ENCODE measurements at places on chromosomes 3 and 15.

- DNase-seq = no peak
These were observed 122.6 kb upstream of the EPHA3 start for GRCh38 chr3:88984832-88985231.

GRCh38 chr3:128933922-128934253, 54.5 kb downstream of the ACAD9 start:
- DNase-seq = peak; percentile 25

DNA sequence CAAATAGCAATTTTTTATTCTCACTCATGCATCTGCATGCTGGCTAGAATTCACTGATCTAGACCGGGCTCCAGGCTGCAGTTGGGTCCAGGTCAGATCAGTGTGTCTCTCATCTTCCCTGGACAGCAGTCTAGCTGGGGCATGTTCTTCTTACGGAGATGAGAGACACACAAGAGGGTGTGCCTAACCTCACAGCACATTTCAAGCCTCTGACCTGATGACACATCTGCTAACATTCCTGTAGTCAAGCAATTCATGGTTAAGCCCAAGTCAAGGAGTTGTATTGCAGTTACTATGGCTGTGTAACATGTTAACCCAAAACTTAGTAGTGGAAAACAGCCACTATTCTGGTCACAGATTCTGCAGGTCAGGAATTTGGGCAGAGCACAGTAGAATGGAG, 13.1 kb downstream of the BSN start:
- DNase-seq = no peak

GRCh38 chr3:31957106-31957505, 24.0 kb downstream of the OSBPL10 start:
- no peak for DNase-seq

DNA sequence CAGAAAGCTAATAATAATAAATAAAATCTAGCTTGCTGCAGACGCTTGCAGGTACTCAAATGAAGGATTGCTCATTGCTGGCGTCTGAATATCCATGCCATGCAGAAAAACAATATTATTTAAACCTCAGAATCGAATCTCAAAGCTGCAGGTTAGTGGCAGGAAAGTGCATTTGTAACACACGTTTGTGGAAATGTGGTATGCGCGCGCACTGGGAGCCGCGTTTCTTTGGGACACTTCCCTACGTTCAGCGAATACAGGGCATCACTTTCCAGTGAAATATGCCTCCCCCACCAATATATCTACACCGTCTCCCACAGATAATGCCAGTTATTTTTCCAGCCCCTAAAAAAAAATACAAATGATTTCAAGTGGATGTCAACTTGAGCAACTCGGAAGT, 37.1 kb downstream of the ZIC4 start:
- DNase-seq = no peak

DNA sequence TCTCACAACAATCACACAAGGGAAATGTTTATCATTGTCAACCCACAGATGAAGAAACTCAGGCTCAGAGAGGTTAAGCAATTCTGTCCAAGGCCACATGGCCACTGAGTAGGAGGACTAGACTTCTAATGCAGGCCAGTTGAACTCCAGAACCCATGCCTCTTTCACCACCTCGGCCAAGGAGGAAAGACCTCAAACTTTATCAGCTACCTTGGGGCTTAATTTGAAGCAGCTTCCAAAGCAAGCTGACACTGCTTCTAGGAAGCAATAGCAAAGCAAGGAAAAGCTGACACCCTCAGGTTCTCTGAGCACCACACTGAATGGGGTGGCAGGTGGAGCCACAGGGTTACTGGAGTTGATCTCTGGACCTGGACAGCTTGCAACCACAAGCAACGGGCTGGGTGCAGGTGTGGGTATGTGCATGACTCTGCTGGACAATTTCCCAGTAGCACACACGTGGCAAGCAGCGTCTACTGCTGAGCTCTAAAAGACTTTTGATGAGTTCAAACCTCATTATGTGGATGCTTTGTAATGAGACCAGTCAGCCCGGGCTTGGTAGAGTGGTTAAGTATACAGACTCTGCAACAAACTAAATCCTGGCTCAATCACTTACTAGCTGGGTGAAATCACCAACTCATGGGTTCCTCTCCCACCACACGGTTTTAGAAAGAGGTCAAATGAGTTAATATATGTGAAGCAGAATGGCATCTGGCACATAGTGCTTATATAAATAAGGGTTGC, 23.1 kb downstream of the CCNL1 start:
- DNase-seq = no peak

- DNase-seq = no peak
These were observed 40.5 kb upstream of the ARPP21 start for GRCh38 chr3:35598804-35599203.

DNA sequence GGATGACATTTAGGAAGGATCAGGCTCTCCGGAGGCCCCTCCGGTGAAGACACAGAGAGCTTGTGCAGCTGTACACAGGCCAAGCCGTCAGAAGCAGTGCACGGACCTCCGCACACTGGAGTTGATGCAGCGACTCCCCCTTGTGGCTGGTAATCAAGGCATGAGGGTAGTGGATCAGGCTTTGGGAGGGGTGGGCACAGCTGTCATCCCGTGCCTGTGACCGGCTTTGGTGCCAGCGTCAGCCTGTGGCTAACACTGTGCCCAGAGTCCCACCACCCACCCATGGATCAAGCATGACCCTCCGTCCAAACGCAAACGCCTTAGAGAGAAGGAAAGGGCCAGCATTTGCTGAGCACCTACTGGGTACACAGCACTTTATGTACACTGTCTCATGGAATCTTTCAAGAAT, 8.2 kb upstream of the GRIP2 start:
- no peak for DNase-seq

DNA sequence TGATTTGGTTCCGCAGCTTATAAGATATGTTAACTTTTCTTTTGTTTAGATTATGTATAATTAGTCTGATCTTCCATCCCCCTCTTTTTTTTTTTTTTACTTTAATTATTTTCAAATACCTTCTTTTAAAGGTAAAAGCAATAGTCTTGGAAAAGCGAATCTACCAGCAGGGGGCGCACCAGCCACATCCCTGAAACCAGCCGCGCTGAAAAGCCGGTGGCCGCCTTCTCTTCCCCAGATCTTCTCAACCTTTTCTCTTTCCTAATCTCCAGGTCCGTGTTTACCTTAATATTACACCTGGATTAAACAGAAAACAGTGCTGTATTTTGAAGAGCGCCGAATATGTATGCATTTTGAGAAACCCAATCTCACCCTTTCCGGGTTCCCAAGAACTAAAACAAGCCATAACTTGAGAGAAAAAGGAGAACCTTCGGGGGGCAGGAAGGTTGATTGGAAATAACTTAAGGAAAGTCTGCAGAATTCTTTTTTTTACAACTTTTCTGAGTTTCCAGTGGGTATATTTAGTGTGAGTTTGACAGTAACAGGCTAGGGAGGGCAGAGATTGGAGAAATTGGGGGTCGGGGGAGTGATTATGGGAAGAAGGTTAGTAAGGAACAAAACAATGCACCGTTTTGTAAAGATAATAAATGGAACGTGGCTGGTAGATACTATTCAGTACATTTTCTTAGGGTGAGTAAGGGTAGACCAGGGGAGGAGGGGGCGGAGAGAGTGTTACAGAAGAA, 2.0 kb upstream of the SOX2 start:
- peak; percentile 93 for DNase-seq

DNA sequence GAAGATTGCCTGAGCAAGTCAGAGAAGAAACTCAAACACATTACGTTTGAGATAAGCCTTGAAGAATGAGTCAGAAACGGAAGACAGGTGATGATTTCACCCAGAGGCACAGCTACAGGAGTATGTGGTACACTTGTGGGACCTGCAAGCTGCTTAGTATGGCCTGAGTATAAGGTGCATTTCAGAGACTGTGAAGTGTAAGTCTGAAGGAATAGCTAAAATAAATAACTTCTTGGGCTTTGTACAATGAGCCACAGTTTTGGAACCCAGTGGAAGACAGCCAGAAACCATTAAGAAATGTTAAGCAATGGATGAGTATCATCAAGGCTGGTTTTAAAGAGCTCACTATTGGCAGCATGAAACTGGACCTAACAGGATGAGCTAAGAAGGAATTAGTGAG, 826.2 kb downstream of the ROBO1 start:
- DNase-seq = no peak

- no peak for DNase-seq
These were observed 611.9 kb upstream of the CCDC54 start for GRCh38 chr3:106765342-106765741.

DNA sequence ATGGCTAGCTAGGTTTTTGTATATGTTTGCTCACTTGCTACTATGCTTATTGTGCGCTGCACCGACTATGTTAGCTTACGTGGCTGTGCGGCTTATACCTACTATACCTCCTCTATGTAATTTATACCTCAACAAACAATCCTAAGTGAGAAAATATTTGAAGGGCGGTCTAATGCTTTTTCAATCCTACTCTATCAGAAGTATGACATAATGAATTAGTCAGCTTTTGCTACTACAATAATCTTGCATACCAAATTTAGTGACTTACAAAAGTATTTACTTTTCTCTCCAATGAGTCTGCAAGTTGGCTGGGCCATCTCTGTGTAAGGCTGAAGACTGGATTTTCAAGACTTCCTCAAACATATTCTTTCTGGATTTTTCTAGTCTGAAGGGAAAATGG, 391.2 kb upstream of the NECTIN3 start:
- no peak for DNase-seq

DNA sequence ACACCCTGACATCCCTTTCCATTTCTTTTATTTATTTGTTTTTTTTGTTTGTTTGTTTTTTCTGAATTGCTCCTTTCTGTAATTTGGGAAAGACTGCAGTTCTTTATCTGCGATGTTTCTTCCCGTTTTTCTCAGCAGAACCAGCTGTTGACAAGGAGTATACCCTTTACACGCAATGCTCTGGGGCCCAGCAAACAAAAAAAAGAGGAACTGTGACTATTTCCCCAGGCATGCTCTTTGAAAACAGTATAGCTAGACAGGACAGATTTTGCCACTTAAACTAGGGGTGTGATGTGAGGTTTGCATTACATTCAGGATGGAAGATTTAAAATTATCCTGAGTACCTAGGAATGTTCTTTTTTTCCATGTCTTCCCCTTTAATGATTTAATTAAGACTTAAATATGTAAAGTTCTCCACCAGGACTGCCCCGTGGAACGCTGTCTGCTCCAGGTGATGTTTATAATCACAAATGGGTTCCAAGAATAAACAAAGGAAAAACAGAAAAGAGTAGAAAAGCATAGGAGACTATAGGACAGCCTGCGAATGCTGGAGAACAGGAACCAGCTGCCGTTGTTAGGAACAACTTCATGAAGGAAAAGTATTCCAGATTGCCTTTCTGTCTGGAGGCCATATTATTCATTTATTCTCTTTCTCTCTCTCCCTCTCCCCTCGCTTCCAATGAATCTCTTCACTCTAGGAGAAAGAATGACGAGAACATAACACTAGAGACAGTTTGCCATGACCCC, 43.3 kb downstream of the TGFBR2 start:
- DNase-seq = no peak

GRCh38 chr15:77074350-77074749, 3.4 kb upstream of the TSPAN3 start:
- no peak for DNase-seq

DNA sequence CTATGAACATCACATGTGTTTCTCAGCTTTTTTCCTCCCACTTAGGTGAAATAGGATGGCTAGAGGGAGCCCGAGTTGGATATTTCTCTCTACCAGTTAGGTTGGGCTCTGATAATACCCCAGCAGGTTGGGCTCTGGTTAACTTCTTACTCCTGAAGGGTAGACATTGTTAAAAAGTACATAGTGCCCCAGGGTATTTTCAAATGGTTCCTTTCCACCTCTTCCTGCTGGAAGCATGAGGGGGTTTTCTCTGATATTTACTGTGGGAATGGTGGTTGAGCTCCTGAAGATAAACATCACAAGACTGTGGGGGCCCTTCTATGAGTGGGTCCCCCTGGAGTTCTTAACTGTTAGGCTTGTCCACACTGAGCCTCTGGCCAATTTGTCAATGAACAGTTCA, 36.1 kb upstream of the SPESP1 start:
- no peak for DNase-seq

- DNase-seq = no peak
These were observed 306.6 kb upstream of the TGFBR2 start for GRCh38 chr3:30299674-30300385.

- DNase-seq = no peak
These were observed 149.0 kb downstream of the PGPEP1L start for GRCh38 chr15:98858610-98859023.

GRCh38 chr3:124838963-124839362, 48.2 kb downstream of the ITGB5 start:
- DNase-seq = no peak

DNA sequence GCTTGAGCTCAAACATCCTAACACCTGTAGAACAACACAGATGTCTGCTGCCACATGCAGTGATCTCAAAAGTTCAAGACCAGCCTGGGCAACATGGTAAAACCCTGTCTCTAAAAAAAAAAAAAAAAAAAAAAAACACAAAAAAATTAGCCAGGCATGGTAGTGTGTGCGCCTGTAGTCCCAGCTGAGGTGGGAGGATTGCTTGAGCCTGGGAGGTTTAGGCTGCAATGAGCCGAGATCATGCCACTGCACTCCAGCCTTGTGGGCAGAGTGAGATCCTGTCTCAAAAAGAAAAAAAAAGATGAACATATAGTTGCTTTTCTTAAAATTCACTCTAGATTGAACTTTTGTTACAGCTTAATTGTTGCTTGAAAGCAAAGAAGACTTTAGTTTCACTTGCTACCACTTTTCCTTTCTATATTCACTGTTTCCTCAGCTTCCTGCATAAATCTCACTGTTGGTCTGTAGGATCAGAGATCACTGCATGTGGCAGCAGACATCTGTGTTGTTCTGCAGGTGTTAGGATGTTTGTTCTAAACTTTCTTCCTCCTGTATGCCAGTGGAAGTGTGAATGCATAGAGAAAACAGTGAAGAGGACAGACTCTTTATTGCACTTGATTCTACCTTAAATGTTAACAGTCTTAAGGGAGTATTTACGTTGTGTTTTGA, 12.6 kb downstream of the RAB11A start:
- DNase-seq = no peak

DNA sequence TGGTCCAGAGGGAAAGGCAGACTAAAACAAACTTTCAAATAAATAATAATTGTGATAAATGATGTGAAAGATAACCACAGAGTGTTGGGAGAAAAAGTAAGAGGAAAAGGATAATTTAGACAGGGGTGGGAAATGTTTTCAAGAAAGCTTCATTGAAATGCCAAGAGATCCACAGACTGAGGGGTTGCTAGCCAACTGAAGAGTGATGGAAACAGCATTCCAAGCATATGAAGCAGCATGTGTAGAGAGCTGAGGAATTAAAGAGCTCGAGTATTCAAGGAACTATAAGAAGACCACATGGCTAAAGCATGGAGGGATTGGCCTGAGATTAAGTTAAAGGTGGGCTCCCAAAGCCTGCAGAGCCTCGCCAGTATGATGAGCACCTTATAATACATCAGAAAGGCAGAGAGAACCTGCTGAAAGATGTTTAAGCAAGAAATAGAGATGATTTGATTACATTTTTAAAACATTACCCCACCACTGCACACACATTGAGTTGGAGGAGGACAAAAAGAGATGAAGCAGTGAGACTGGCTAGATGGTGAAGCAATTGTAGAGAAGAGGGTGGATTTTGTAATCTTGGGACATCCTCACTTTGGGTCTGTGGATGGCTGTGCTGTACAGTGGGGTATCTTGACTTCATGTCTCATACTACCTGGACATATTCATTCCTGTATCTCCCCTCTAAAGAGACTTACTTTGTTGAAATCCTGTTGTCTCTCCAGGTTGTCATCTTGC, 100.8 kb downstream of the STAC start:
- DNase-seq = no peak

- DNase-seq = no peak
These were observed 10.4 kb upstream of the BRPF1 start for GRCh38 chr3:9721015-9721699.

- no peak for DNase-seq
These were observed 380.9 kb upstream of the RARB start for GRCh38 chr3:25046911-25047771.

Measured in mesothelial cell of epicardium (in vitro differentiated cells).